CD8-positive, alpha-beta memory T cell (primary cell): ENCODE measurements at places on chromosomes 11 and 22. TPM values are rescaled to one million over a fixed set of nuclear protein-coding genes. Genes with fewer than 3 reads are reported as not detected.

C11orf65 gene
- 0.78 TPM for polyA plus RNA-seq

C22orf31 gene
- polyA plus RNA-seq: not detected

KRTAP5-11 gene
- polyA plus RNA-seq: not detected

IGLL1 gene
- polyA plus RNA-seq: not detected

DKK3 gene
- polyA plus RNA-seq: 20.4 TPM

SSH3 gene
- 3.5 TPM for polyA plus RNA-seq

UPK3A gene
- polyA plus RNA-seq: not detected

OR52N4 gene
- 0.71 TPM for polyA plus RNA-seq

OR51D1 gene
- not detected for polyA plus RNA-seq

POTEH gene
- not detected for polyA plus RNA-seq

CHST1 gene
- not detected for polyA plus RNA-seq

C11orf16 gene
- polyA plus RNA-seq: not detected

ATG13 gene
- 81.6 TPM for polyA plus RNA-seq

DNA sequence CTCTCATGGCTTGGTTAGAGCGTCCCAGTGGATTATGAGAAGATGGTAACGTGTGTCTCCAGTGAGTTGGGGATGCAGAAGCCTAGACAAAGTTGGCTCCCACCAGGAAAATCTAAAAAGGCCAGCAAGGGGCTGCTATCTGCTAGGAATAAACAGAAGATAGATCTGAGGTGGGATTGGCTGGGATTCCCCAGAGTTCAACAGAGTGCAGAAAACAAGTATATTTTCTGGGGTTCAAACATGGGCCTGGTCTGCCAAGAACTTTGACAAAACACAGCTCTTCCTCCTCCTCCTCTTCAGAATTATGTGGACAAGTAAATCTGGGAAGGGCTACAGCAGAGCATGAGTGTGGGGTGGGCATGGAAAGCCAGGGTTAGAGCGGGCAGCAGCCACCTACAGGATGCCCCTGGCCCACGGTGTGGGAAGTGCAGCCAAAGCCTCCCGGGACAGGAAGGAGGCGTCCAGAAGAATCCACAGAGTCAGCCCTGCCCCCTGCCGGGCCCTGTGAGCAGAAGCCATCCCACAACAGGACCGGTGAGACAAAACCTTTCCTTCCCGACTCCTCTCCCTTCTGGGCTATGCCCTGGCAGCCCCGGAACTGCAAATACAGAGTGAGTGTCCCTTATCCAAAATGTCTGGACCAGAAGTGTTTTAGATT is 67.1 kb downstream of the CD82 start:
- H3K36me3 ChIP-seq: no peaks in the 10 kb centered on the region
- no peak overlapping the region for H3K27ac ChIP-seq
- H3K27me3 ChIP-seq: no peaks in the 10 kb centered on the region
- no peaks in the 10 kb centered on the region for H3K4me1 ChIP-seq
- no peak overlapping the region for H3K4me3 ChIP-seq

- peaks cover 5% of the 10 kb centered on the region for H3K4me1 ChIP-seq
- no peaks in the 10 kb centered on the region for H3K36me3 ChIP-seq
Observed at GRCh38 chr11:69013009-69013951, at the start of gene MRGPRF. MRGPRF (minus strand) TSS chr11:69013246; CDS start chr11:69009901, 3,345 bp downstream.

GRCh38 chr11:132745306-132745705 is 787.0 kb downstream of the OPCML start:
- no peak overlapping the region for H3K4me3 ChIP-seq
- H3K27me3 ChIP-seq: no peaks in the 10 kb centered on the region
- no peak overlapping the region for H3K27ac ChIP-seq
- no peaks in the 10 kb centered on the region for H3K4me1 ChIP-seq
- H3K36me3 ChIP-seq: no peaks in the 10 kb centered on the region

DNA sequence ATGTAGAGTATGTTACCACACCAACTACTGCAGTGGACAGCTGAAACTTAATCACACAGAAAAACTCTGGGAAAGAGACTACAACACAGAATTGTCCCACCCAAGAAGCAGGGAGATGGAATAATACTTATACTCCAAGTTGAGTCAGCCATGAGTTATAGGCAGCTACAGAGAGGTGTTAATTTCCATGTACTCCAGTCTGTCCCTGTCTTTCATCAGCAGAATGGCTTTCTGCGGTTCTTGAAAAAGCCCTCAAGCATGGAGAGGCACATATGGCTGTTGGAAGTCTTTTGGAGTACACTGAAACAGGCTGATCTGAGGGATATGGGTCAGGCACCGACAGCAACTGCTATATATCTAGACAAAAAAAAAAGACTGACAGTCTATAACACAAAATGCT is 219.5 kb downstream of the DLG2 start:
- no peak overlapping the region for H3K27ac ChIP-seq
- no peak for DNase-seq
- no peak overlapping the region for H3K4me3 ChIP-seq
- no peaks in the 10 kb centered on the region for H3K36me3 ChIP-seq
- no peaks in the 10 kb centered on the region for H3K4me1 ChIP-seq

DNA sequence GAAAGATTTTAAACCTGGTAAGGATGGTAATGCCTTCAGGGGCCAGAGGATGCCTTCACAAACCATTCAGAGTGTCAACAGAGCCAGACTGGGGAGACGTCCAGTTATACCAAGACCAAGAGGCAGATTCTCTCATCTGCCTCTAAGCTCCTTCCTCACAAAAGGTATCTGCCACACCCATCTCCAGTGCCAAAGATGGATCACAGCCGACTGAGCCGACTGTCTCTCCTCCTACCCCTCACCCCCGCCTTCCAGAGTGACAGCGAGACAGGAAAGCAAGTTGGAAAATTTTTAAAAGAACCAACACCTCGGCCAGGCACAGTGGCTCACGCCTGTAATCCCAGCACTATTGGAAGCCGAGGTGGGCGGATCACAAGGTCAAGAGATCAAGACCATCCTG is 79.1 kb upstream of the AKIP1 start:
- no peak overlapping the region for H3K4me3 ChIP-seq
- no peak for DNase-seq
- no peak overlapping the region for H3K27ac ChIP-seq

- no peaks in the 10 kb centered on the region for H3K27me3 ChIP-seq
- no peak for DNase-seq
- no peak overlapping the region for H3K27ac ChIP-seq
- H3K36me3 ChIP-seq: no peaks in the 10 kb centered on the region
- no peaks in the 10 kb centered on the region for H3K4me1 ChIP-seq
- H3K4me3 ChIP-seq: no peak overlapping the region
Observed at GRCh38 chr11:35402751-35403660, 16.4 kb downstream of the SLC1A2 start.

GRCh38 chr11:74543991-74544390 is 48.4 kb upstream of the POLD3 start:
- no peak overlapping the region for H3K27ac ChIP-seq
- DNase-seq: no peak
- H3K27me3 ChIP-seq: no peaks in the 10 kb centered on the region
- no peaks in the 10 kb centered on the region for H3K4me1 ChIP-seq
- no peaks in the 10 kb centered on the region for H3K36me3 ChIP-seq

- no peak for DNase-seq
- no peaks in the 10 kb centered on the region for H3K4me1 ChIP-seq
- H3K27me3 ChIP-seq: peaks cover 8% of the 10 kb centered on the region
- no peak overlapping the region for H3K27ac ChIP-seq
Observed at GRCh38 chr11:70569996-70570692, 171.8 kb downstream of the CTTN start.

- no peaks in the 10 kb centered on the region for H3K27me3 ChIP-seq
- H3K4me3 ChIP-seq: no peak overlapping the region
- no peak overlapping the region for H3K27ac ChIP-seq
- H3K4me1 ChIP-seq: no peaks in the 10 kb centered on the region
- no peaks in the 10 kb centered on the region for H3K36me3 ChIP-seq
Observed at GRCh38 chr11:133149698-133150097, 382.6 kb downstream of the OPCML start.

DNA sequence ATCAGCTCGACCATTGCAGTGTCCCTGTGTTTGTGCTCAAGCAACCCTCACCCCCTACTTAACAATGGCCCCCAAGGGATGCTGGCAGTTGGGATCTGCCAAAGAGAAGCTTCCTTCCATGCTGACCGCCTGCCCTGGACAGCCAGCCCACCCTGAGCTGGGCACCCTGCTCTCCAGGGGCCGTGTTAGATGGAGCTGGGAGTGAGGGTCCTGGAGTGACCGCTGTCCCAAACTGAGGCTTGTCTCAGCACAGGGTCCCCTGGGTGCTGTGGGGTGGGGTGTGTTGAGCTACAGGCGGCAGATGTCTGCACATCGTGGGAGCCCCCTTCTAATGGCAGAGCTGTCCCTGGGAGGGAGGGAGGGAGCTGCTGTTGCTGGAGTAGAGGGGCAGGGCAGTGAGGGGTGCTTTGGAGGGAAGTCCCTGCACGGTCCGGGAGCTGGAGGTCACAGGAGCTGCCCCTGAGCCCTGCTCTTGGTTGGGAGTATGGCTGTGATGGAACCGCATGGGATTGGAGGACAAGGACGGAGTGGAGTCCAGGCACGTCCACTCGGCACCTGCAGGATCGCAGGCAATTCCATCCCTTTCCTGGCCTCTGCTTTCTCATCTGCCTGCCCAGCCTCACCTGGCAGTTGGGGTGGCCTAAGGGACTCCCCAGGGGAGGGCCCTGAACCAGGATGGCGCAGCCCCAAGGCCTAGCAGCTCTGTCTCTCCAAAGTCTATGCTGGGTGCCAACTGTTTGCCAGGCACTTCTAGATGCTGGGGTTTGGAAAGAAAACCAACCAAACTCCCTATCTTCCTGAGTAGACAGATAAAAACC is 126.3 kb downstream of the ARHGAP8 start:
- no peak overlapping the region for H3K4me3 ChIP-seq
- H3K27ac ChIP-seq: no peak overlapping the region
- no peak for DNase-seq
- H3K4me1 ChIP-seq: no peaks in the 10 kb centered on the region
- no peaks in the 10 kb centered on the region for H3K36me3 ChIP-seq
- no peaks in the 10 kb centered on the region for H3K27me3 ChIP-seq

- no peaks in the 10 kb centered on the region for H3K4me1 ChIP-seq
- no peak overlapping the region for H3K4me3 ChIP-seq
- no peaks in the 10 kb centered on the region for H3K27me3 ChIP-seq
- H3K27ac ChIP-seq: no peak overlapping the region
Observed at GRCh38 chr11:34877375-34877975, 38.7 kb downstream of the APIP start.

DNA sequence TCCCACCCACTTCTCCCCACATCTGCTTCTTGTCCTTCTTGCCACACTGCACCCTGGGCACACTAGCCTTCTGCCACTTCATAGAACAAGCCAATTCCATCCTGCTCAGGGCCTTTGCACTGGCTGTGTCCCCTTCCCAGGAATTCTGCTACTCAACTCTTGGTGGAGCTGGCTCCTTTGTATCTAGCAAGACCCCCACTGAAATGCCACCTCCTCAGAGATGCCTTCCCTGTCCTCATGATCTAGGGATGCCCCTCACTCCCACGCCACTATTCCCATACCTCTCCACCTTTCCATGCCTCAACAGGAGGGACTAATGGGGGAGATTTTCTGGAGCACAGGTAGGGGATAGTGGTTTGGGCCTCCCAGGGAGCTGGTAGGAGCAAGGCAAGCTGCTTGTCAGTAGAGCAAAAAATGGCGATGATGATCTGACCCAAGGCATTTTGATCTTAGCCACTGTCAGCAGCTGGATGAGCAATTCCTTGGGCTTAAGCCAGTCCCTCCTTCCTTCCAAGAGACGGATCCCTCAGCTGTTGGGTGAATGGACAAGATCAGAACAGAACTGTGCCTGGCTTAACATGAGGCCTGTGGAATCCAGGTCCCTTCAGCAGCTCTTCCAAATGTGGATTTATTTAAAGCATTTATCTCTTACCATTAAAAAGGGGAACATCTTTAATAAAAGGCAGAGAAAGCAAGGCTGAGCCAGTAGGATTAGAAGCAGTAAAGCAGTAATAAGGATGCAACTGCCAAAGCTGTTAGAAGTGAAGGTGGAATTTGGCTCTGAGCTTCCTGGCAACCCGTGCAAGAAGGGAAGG is 4.0 kb upstream of the PRDM11 start:
- no peak overlapping the region for H3K27ac ChIP-seq
- H3K36me3 ChIP-seq: no peaks in the 10 kb centered on the region
- peaks cover 4% of the 10 kb centered on the region for H3K27me3 ChIP-seq
- no peak overlapping the region for H3K4me3 ChIP-seq
- peaks cover 10% of the 10 kb centered on the region for H3K4me1 ChIP-seq

DNA sequence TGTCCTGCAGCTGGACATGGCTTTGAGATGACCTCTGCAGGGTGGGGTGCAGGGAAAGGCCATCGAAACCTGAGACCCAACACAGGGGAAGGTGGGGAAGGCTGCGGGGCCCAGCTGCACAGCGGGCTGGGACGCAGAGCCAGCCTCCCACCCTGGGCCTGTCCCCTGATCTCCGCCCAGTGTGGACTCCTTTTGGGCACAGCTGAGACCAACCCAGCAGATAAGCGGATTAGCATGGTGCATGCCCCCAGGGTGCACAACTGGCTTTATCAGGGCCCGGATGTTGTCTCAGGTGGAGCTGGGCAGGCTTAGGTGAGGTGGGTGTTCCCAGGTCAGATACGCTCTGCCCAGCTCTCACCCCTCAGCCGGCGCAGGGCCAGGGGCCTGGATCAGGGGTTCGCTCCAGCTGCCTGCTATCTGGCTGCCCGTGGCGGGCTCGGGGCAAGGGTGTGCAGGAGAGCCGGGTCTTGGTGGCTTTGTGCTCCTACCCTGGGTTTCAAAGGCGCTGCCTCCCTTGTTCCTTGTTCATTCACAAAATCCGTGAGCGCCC is 28.1 kb upstream of the MUC5AC start:
- H3K4me1 ChIP-seq: no peaks in the 10 kb centered on the region
- no peaks in the 10 kb centered on the region for H3K27me3 ChIP-seq
- no peak overlapping the region for H3K27ac ChIP-seq
- H3K36me3 ChIP-seq: no peaks in the 10 kb centered on the region
- DNase-seq: no peak
- no peak overlapping the region for H3K4me3 ChIP-seq

DNA sequence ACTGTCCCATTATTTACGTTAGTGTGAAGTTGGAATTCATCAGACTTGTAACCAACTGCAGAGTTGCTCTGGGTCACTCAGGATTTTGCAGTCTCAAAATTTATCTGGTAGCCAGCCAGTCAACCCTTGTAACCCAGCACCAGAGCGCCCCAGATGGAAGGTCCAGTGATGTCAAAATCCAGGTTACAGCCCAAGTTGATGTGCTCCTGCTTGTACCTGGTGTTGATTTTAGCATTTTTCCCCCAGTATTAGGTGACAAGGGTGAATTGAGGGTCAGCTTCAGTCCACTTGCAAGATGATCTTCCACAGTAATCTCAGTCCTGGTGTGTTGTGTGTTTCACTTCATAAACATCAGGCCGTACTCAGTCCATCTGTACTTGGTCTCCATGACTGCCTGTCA is 7.5 kb downstream of the TIMM10B start:
- H3K36me3 ChIP-seq: peaks cover 26% of the 10 kb centered on the region
- no peak for DNase-seq
- H3K27me3 ChIP-seq: no peaks in the 10 kb centered on the region
- no peak overlapping the region for H3K4me3 ChIP-seq
- H3K4me1 ChIP-seq: no peaks in the 10 kb centered on the region
- H3K27ac ChIP-seq: no peak overlapping the region

GRCh38 chr11:109148669-109149068 is 273.3 kb upstream of the C11orf87 start:
- H3K4me1 ChIP-seq: no peaks in the 10 kb centered on the region
- H3K27me3 ChIP-seq: no peaks in the 10 kb centered on the region
- H3K36me3 ChIP-seq: no peaks in the 10 kb centered on the region
